Stimulated activated CD8-positive, alpha-beta memory T cell treated with anti-CD3 and anti-CD28 coated beads, Interleukin-7, amount 100 ng/mL, for 4 hours (primary cell): ENCODE measurements at places on chromosomes 1 and 21.

DNA sequence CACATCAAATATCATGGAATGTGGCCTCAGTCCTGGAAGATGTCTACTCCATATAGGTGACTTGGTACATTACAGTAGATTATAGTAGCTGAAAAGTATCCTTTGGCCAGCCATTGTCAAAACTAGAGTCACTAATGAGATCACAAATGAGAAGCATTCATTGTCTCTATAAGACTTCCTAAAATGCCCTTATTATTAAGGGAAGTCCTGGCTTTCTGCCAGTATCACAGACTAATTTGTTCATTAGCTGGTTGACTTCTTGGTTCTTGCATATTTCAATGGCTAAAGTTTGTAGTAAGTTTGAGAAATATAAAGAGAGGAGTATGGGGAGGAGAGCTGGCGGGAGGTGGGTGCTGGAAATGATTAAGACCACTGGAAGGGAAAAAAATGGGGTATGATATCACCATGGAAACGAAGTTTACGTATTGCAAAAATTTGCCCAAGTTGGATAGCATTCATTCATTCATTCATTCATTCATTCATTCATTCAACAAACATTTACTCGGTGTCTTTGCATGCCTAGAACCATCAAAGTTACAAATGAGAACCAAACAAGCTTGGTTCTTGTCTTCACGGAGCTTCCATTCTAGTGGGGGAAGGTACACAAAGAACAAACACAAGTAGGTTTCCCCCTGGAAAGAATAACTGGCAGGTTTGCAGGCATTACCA is 11.7 kb upstream of the B3GALNT2 start:
- DNase-seq, result no peak

- no peak for DNase-seq
Observed at GRCh38 chr1:30611741-30612309, 111.6 kb downstream of the MATN1 start.

DNA sequence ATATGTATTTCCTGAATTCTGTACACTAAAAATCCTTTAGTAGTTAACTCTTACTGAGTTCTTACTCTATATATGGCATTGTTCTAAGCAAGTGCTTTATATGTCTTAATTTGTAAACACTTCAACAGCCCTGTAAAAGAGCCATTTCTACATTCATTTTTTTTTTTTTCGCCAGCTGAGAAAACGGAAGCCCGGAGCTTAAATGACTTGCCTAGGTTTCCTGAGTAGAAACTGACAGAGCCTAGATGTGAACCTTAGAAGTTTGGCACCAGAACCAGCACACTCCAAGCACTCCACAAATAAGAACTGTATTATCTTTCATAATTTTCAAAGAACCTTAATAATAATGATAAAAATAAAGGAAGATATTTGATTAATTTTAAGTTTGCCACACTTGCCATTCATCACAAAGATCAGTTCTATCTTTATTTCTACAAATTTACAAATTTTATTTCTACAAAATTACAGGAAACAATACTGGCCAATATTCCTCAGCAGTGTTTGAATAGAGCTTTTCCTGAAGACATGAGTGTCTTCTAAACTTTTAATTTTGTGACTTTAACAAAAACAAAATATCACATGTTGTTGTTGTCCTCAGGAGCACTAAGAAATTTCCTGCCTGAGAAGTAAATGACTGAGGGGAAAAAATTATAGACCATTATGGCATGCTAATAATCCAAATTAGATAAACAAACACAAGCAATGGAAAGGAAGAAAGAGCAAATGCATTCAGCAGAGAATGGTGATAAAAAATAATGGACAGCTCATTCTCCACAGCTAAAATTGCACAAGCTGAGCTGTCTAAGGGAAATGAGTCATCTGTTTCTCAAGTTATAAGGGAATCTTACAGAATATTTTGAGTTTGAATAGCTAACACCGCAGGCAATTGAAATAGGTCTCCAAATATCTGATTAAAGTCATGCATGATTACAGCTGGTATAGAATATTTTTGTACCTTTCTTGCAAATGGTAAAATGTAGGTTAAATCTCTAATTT is 71.2 kb downstream of the DPYD start:
- no peak for DNase-seq

- DNase-seq, result no peak
Observed at GRCh38 chr1:247291161-247291560, 35.3 kb downstream of the VN1R5 start.

DNA sequence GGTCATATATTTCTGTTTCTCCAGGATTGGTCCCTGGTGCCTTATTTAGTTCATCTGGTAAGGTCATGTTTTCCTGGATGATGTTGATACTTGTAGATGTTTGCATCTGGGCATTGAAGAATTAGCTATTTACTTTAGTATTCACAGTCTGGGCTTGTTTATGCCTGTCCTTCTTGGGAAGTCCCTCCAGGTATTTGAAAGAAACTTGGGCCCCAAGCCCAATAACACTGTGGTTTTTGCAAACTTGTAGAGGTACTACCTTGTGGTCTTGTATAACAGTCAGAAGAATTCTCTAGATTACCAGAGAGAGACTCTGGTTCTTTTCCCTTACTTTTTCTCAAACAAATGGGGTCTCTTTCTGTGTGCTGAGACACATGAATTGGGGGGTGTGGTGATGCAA is 251.4 kb upstream of the B3GALT2 start:
- DNase-seq, result no peak

- DNase-seq, result no peak
Observed at GRCh38 chr1:115428256-115428655, 90.2 kb upstream of the NGF start.

DNA sequence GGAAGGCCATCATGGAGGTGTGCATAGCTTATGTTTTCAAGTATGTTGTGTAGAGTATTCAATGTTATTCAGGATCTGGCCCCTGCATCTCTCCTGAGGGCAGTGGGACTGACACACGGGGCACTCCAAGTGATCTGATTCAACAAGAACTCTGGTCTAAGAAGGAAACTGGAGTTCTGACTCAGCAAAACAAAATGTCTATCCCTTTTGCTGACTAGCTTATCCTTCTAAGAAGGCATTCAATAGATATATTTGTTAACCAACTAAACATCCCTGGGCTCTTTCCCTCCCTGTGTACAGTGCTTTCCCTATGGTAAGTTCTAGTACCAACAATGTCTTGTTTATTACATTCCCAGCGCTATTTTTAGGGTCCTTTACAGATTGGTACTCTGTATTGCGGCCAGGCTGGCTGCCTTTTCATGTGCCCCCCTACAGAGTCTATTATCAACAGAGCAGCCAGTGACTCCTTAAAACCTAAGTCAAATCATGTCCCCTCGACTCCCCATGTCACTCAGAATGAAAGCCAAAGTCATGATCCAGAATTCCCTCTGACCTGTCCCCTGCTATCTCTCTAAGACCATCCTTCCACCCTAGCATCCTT is 304.9 kb downstream of the KCNH1 start:
- DNase-seq, result no peak

DNA sequence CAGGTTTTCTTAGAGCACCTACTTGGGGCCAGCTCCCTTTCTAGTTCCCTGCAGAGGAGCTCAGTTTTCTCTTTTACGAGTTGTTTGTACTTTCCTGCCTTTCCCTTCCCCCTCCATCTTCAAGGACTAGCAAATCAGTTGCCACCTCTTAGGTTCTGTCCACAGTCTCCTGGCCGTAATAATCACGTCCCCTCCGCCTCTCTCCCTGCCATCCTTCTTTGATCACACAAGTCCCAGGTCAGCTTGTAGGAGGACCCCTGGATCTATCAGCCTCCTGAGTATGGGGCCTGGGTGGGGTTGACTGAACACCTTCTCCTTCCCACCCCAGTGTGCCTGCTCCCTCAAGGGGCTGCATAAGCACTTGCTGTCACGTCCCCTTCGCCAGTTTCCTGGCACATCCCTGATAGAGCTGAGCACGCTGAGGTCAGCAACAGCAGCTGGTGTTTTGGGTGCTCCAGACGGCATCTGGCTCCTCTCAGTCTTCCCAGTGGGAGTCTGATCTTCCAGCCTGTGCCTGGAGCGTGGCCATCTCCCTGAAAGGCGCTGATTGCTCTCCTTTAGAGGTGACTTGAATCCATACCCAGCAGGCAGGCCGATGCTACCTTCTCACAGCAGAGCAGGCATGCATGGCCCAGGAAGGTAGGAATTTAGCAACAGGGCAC is 216.1 kb upstream of the TMEM51 start:
- no peak for DNase-seq

DNA sequence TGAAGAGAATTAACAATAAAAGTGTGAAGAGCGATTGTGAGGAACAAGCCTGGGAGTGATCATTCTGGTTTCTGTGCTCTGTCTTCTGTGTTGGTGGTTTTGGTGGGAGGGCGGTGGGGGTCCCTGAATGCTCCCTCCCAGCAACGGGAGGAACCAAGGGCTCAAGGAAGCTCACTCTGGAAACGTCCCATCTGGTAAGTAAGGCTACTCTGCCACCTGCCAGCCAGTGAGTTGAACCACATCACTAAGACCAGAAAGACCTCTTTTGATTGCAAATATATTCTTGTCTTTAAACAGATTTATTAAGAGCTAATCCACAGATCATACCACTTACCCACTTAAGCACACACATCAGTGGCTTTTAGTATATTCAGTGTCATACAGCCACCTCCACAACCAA is 125.0 kb downstream of the PRDM2 start:
- no peak for DNase-seq

DNA sequence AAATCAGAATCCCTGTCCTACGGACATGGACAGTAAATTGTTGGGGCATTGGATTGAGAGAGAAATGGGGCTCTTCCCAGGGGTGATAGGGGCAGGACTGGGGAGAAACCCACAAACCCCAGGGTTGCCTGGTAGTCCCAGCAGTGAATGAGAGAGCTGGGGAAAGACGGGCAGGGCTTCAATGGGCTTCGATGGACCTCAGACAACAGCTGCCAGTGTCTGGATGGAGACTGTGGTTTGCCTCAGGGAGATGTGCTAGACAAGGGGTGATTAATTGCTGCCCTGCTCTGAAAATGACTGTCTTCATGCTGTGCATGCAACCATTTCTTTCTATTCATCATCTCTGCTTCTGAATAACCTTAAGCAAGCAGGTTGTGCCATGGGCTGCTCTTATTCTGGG is 7.4 kb downstream of the GPR25 start:
- DNase-seq, result no peak

DNA sequence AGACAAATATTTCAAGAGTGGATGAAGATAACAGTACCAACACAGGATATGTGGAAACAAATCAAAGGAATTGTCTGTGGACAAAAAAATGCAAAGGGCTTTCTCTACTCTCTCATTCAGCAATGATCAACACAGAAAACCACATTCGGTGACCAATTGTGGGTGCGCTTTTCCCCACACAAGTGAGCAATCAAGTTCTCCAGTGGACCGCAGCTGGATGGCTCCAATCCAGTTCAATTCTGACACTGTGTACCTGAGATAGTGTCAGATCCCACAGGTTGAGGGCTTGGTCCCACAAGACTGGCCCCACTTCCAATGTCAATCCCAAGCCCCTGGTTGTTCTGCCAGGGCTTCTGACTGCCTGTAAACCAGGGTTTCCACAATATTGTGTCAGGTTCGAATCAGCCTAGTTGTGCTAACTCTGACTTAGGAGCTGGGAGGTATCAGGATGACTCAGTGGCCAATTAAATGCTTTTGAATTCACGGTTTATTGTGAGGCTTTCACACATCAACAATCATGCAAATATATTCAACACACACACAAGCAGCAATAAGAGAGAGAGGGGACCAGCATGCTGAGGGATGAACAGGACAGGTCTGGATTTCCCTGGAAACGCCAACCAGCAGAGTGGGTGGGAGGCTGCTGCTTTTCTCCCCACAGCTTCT is 87.0 kb upstream of the BTG3 start:
- DNase-seq, result no peak

DNA sequence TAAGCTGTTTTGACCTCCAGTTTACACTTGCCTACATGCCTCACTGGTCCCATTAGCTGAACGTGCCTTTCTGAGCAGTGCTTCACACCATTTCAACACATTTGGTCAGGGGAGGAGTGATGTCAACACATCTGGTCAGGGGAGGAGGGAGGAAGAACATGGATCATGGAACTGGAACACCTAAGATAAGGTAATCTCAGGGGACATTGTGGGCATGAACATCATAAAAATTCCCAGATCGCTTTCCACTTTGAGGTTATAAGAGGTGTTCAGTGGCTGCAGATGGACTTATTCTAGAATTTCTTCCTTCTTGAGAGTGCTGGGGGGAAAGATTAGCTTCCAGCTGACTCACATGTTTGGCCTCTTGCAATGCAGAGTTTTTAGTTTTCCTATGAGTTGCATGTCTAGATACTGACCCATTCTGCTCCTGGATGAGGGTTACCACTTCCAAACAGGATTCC is 2.0 kb downstream of the QSOX1 start:
- no peak for DNase-seq

DNA sequence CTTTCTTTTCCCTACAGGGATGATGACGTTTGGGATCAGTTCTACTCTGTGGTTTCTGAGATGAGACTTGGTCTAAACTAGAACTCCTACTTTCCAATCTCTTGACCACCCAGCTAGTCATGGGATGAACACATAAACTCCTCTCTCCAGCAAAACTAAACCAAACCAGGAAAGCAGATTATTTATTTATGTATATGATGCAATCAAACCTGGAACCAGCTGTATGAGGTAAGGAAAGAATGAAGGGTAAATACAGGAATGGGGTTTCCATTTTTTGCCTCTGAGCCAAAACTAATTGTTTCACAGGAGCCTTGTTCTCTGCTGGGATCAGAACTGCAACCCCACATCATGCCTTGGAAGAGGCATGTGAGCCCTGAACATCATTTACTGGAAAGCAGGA is 3.3 kb upstream of the AGT start:
- DNase-seq, result no peak

- no peak for DNase-seq
Observed at GRCh38 chr21:27759091-27759659, 792.3 kb upstream of the ADAMTS5 start.

DNA sequence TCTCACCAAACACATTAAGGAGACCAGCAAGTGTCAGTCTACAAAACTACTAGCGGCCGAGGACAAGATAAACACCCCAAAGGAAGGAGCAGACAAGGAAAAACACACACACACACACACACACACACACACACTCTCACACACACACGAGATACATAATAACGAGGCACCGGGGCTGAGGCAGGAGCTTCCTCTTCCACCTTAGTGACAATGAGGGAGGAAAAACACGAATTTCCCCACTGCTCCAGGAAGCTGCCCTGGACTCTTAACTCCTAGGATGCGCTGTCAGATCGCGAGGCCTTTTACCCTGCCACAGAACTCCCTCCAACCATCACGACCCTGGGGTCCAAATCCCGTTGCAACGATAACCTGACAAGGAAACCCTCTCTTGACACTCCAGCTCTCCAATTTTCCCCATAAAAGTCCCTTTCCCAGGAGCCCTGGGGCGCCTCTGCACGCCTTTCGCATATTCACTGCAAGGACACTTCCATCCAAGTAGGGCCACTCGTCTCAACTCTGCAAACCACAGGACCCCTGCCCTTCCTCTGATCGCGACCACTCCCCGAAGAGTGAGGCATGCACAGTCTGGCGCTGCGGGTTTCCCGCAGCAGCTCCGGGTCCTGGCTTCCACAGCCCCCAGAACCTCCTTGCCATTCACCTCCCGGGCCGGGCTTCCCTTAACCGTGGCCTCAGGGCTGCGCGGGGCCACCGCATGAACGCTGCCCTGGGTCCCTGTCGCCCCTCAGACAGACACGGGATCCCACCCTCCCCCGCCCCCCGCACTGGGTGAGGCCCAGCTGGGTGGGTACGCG is 581 bp downstream of the ETV3 start:
- DNase-seq, result no peak

- DNase-seq, result no peak
Observed at GRCh38 chr1:3133686-3134085, 64.7 kb downstream of the PRDM16 start.

- no peak for DNase-seq
Observed at GRCh38 chr21:45573452-45574035, 31.3 kb upstream of the SLC19A1 start.
